ENCODE measurements at places on chromosomes 5 and 9.

GRCh38 chr9:121098567-121099198 lies 23.9 kb downstream of the CNTRL start:
- no peak for DNase-seq

DNA sequence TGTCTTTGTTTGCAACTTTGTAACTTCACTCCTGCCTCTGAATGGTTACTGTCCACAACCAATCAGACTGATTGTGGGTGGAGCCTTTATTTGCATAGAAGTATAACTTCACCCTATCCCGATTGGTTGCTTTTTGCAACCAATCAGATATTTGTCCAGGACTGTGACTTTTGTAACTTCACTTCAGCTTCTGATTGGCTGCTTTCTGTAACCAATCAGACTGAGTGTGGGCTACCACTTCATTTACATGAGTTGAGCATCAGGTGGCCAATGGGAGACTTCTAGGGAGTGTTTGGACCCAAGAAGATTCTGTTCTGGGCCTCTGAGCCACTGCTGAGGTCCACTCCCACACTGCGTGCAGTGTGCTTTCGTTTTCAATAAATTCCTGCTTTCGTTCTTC lies 1810.7 kb upstream of the CDH6 start:
- no peak for DNase-seq

DNA sequence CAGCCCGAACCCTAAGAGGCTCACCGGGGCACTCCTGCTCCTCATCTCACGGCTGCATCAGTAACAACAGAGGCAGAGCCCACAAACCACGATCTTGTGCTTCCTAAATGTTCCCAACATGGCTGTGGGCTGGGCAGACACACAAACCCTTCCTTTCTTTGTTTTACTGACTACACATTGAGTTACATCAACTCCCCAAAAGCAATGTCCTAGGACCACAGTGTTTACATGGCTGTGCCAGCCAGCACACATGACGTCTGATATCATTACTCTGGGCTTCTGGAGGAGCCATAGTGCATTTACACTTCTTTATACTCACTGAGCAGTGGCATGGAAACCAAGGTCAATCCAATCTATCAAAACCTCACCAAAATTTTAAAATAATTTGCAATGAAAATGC lies 101.4 kb downstream of the LHFPL2 start:
- peak; percentile 66 for DNase-seq

- DNase-seq, result no peak
Measured at GRCh38 chr9:94875300-94876020, 149.0 kb downstream of the AOPEP start.

DNA sequence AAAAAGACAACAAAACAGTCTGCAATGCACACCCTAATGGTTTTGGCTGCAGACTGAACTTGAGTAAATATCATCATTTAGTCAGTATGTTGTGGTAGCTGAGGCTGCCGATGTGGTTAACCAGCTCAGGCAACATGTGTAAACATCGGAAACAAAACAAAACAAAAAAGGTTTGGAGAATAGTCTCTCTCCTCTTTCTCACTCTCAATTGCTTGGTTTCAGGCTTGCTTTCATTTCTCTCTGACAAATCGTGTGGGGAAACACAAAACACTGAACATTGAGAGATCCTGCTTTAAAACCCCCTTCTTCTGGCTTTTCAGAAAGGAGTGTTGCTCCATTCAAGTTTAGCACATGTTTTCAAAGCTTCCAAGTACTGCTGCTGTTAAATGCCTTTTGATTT lies 453.3 kb downstream of the BNC2 start:
- DNase-seq, result peak; percentile 97

- DNase-seq, result no peak
Measured at GRCh38 chr9:136016572-136017288, 55.6 kb upstream of the UBAC1 start.

- DNase-seq, result no peak
Measured at GRCh38 chr9:135136481-135136880, 49.0 kb downstream of the OLFM1 start.

GRCh38 chr5:132026516-132027008 lies 15.1 kb upstream of the ACSL6 start:
- no peak for DNase-seq

DNA sequence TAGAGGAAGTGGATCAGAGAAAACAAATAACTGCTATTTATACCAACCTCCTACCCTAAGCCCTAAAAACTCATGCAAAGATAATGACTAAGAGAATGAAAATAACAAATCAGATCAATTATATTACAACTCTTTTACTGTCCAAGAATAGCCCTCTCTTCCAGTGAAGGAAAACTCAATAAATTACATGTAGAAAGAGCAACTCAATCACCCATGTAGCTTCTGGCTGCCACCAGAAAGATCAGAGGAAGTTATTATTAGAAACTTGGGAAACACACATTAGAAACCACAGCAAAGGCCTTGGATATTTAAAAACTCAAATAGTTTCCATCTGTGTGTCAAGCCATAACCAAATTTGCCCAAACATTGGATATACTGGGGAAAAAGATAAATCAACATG lies 134.0 kb upstream of the TARS1 start:
- DNase-seq, result peak; percentile 60

- no peak for DNase-seq
Measured at GRCh38 chr9:90722071-90722470, 79.4 kb upstream of the DIRAS2 start.

DNA sequence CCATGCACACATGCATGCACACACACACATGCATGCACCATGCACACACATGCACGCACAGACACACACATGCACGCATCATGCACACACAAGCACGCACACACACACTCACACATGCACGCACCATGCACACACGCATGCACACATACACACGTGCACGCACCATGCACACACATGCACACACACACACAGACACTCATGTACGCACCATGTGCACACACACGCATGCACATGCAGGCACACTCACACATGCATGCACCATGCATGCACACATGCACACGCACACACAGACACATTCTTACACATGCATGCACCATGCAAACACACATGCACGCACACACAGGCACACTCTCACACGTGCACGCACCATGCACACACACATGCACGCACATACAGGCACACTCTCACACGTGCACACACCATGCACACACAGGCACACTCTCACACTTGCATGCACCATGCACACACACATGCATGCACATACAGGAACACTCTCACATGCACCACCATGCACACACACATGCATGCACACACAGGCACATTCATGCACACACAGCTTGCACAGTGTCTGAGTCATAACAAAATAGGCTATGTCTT lies 117.5 kb downstream of the TENT4A start:
- DNase-seq, result no peak

DNA sequence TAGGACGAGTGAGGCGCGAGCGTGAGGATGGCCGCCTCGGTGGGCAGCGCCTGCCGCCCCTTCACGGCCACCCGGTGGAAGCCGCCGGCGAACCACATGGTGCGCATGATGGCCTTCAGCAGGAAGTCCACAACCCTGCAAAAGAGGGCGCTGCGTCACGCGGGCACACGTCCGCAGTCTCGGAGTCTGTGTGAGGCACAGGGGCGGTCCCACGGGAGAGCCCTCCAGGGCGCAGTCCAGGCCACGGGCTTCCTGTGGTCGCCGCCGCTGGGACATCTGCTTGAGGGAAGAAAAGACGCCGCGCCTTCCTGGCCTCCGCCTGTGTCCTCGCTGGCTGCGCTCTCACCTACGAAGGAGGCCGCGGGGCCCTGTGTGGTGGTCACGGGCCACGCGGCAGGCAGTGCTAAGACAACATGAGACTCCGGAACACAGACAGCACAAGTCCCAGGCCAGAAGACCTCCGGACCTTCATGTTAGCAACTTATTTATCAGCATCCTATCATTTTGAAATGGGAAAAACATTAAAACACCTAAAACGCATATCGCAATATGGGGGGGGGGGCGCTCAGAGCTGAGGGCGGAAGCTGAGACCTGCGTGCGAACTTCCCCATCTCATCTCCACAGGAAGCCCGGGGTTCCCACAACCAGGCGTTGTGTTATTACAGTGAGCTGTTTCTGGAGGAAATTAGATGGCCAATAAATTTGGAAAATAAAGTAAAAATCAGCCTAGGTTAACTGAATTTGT lies 28.8 kb downstream of the LPCAT1 start:
- no peak for DNase-seq

DNA sequence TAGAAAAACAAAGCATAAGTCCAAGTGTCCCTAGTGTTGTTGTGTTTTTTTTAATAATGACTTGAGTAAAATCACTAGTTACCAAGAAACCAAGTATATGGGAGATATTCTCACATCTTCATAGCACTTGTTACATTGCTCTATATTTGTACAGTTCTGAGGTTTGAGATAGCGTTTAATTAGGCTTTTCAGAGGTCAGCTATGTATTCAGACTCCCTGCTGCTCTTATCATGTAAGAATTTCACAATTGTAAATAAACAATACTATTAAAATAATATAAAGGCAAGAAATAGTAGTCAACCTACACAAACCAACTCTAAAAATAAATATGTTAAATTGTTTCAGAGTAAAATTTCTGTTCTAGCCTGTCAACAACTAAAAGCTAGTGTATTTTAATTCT lies 761.9 kb upstream of the FAM174A start:
- DNase-seq, result no peak

GRCh38 chr9:4277531-4277991 lies 22.3 kb downstream of the GLIS3 start:
- no peak for DNase-seq

DNA sequence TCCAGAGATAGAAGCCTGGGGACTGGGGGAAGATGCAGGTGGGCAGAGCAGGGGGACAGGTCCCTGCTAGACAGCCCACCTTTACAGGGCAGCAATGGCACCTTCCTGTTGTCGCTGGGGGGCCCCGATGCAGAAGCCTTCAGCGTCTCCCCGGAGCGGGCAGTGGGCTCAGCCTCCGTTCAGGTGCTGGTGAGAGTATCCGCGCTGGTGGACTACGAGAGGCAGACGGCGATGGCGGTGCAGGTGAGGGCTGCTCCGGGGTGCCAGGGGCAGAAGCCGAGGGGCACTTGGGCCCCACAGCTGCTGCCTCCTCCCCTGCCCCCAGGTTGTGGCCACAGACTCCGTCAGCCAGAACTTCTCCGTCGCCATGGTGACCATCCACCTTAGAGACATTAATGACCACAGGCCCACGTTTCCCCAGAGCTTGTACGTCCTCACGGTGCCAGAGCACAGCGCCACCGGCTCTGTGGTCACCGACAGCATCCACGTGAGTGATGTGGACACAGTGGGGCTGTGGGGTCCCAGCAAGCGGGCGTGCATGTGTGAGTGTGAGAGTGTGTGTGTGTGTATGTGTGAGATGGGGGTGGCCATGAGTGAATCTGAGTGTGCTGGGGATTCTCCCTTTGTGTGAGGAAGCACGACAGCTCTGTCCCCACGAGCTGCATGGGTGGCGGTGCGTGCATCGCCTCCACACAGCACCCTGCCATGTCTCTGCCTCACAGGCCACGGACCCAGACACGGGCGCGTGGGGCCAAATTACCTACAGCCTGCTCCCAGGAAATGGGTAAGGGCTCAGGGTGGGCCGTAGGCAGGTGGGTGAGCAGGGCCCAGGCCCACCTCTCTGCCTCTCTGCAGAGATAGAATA lies 28.4 kb downstream of the CDHR2 start:
- DNase-seq, result no peak

DNA sequence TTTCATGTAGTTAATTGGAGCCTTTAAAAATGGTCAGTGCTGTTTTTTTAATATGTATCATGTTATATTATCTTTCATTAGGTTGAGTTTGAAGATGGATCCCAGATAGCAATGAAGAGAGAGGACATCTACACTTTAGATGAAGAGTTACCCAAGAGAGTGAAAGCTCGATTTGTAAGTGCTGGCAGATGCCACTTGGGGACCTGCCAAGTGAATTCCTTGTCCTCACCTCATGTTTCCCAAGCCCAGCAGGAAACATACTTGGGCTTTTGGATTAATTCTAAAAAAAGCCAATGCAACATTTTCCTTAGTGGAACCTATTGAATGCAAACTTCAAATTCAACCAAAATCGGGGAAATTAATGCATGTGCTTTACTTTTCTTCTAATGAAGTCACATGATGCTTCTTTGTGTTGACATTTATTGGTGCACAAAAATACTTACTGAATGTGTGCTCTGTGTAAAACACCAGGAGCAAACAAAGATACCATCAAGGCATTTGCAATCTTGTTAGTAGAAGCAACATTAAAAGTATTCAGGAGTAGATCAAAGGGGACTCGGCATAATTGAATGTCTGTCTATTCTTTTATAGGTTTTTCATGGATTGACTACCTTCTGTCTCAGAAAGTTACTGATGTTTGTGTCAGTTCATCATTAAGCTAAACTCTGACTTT lies 412.1 kb downstream of the KDM4C start:
- DNase-seq, result peak; percentile 81

GRCh38 chr5:118392491-118392890 lies 595.9 kb downstream of the DTWD2 start:
- no peak for DNase-seq

DNA sequence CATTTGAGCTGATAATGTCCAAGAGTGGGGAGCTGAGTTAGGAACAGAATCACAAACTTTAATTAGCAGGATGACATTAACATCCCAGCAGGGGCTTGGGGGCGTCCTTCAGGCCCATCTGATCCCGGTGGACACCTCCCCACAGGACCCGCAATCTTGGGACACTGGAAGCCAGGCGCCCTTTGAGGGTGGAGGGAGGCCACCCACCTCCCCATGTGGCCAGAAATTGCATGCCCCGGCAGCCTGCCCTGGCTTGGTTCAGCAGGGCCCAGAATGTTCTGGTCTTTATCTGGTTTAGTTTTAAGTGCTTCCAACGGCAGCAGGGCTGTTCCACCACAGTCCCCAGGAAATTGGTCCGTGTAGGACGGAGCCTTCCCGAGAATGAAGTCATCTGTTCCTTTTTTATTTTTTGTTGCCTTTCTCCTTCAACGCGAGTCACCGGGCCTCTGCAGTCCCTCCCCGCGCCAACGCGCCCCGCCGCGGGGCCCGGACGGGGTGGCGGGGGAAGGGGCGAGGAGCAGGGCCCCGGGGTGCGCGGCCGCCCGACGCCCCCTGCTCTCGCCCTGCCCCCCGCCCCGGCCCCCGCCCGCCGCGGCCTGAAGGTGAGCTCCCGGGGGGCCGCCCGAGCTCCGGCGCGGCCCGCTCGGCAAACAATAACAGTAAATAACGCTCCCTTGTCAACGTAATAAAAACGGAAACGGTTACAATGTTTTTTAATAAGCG lies 207.9 kb downstream of the C9orf50 start:
- peak; percentile 84 for DNase-seq

DNA sequence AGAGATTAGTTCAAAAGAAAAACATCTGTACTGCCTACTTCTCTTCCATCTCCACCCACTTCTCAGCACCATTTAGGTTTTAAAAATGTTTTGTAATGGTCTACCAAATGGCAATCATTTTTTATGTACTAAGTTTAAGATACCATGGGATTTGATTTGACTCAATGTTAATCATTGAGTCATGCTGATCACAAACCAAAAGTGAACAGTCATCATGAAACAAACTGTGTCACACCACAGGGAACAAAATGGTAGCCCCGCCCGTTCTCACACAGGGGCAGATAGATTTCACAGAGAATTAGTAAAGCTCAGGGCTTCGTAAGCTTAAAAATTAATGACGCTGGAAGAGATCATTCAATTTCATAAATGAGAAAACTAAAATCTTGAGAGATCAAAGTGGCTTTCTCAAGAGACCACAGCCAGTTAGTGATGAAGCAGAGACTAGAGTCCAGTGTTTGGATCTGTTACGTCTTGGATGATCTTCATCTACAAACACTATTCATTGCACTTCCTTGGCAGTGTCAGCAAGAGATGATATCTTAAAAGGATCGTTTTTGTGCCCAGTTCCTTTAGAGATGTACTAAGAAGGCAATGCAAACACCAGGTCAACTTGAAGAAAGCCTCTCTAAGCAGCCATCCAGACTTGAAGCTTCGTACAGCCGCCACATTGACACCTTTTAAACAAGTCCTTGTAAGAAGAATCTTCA lies 33.9 kb upstream of the TRIO start:
- DNase-seq, result peak; percentile 64

- DNase-seq, result peak; percentile 65
Measured at GRCh38 chr9:112846528-112847488, 43.9 kb downstream of the SLC46A2 start.

All from AG10803 (cell line).